Tongue (tissue), 3 donors: ENCODE measurements at places on chromosomes 12 and 14. TPM values are rescaled to one million over a fixed set of nuclear protein-coding genes. Genes with fewer than 3 reads are reported as not detected.

The SP1 gene
- 53.1 TPM for total RNA-seq

The FOXM1 gene
- 6.8 TPM for total RNA-seq

The ASIC1 gene
- total RNA-seq, result 4.1 TPM

The RPL36AL gene
- total RNA-seq, result 123 TPM

DNA sequence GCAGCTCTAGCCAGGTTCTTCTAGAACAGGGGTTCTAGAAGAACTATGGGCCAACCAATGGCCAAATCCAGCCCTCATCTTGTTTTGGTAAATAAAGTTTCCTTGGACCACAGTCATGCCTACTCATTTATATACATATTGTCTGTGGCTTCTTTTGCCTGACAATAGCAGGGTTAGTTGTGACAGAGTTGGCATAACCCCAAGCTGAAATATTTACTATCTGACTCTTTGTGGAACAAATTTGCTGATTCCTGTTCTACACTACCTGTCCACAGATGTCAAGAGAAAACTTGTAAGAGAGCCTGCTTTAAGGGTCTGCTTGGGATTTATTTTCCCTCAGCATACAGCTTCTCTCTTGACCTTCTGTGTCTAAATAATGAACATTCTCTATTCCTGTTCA, 289.0 kb downstream of the KSR2 start:
- no peak for DNase-seq

- peak; percentile 85 for DNase-seq
Observed at GRCh38 chr14:75088566-75089373, 19.3 kb downstream of the ZC2HC1C start.

DNA sequence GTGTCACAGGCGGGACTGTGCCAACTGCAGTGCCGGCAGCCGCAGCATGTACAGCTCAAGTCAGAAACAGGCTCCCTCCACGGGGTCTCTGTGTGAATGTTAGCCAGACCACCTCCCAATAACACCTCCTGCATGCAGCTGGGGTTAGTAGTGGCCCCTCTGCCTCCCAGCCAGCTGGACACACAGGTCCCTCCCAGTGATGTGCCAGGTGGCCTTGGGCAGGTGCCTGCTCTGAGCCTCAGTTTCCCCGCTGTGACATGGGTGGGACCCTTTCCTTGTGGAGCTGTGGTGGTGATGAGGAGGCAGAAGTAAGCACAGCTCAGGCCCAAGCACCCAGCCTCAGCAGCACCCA, 139.9 kb downstream of the ADGRD1 start:
- no peak for DNase-seq

DNA sequence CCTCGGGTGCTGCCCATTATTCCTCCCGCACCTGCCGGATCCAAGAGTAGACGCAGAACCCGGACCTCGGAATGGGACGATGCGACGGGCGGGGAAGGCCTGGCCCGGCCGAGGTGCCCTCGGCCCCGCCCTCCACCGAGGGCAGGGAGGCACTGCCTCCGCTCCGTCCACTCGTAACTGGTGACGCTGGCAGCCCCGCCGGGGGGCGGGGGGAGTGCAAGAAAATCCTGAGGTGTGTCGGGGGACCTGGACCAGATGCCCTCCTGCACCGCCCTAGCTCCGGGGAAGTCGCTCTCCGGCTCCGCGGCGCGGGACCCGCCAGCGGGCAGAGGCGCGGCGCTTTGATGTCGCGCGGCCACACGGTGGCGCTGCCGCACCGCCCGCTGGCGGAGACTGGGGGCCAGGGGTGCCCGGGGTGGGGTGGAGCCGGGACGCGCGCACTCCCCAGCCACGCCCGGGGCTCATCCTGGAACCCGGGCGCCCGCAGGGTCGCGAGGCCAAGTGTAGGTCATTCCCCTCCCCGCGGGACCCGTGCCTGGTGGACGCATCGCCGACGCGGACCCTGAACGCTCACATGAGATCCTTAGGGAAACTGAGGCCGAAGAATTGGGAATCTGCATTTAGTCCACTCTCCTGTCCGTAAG, 202.8 kb downstream of the TTC8 start:
- peak; percentile 76 for DNase-seq

GRCh38 chr12:108442067-108442466, 73.0 kb upstream of the FICD start:
- peak; percentile 40 for DNase-seq

- DNase-seq, result peak; percentile 75
Observed at GRCh38 chr14:67285876-67286452, 44.7 kb downstream of the PALS1 start.

GRCh38 chr14:96224480-96225096, 19.9 kb downstream of the BDKRB2 start:
- no peak for DNase-seq

- DNase-seq, result no peak
Observed at GRCh38 chr14:68214431-68214830, 394.9 kb downstream of the RAD51B start.

- no peak for DNase-seq
Observed at GRCh38 chr12:46477541-46477940, 105.0 kb upstream of the SLC38A2 start.

- DNase-seq, result no peak
Observed at GRCh38 chr12:31773867-31774266, 45.0 kb upstream of the AMN1 start.

DNA sequence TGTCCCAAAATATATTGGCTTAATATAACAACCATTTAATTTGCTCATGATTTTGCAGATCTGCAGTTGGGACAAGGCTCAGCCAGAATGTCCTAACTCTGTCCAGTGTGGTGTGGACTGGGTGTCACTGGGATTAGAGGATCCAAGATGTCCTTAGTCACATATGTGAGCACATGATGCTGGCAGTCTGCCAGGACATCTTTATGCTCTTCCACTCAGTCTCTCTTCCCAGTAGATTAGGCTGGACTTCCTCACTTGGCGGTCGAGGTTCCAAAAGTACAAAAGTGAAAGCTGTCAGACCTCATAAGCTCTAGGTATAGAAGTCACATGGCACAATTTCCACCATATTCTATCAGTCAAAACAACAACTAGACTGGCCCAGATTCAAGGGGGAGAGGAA, 167.9 kb upstream of the NTF3 start:
- DNase-seq, result no peak
